ENCODE measurements at places on chromosomes 5 and 9. TPM values are rescaled to one million over a fixed set of nuclear protein-coding genes. Genes with fewer than 3 reads are reported as not detected.

Gene TMEFF1
- total RNA-seq = 5.0 TPM

Gene SOHLH1
- not detected for total RNA-seq

Gene FAM153A
- not detected for total RNA-seq

Gene ACSL6
- 0.12 TPM for total RNA-seq

Gene SPATA31E1
- total RNA-seq = not detected

Gene PCDHA1
- total RNA-seq = not detected

Gene TEX48
- total RNA-seq = not detected

Gene CAMK4
- total RNA-seq = 1.7 TPM

Gene ARHGEF39
- not detected for total RNA-seq

Gene ARID3C
- total RNA-seq = 0.08 TPM

Gene FYB1
- total RNA-seq = not detected

Gene IFNA21
- not detected for total RNA-seq

Gene DENND1A
- 9.5 TPM for total RNA-seq

Data from smooth muscle cell of the coronary artery (primary cell).